Endodermal cell (in vitro differentiated cells): ENCODE measurements at places on chromosomes 2 and 18. TPM values are rescaled to one million over a fixed set of nuclear protein-coding genes. Genes with fewer than 3 reads are reported as not detected.

- no peaks in the 10 kb centered on the region for H3K4me1 ChIP-seq
- H3K4me3 ChIP-seq: no peak overlapping the region
- no peak for DNase-seq
These were observed 284.0 kb upstream of the CWC22 start for GRCh38 chr2:180291060-180291459.

- no peak for DNase-seq
- H3K27me3 ChIP-seq: no peaks in the 10 kb centered on the region
- H3K4me3 ChIP-seq: no peak overlapping the region
These were observed 369.7 kb downstream of the DCDC2C start for GRCh38 chr2:4073026-4073569.

The C2orf80 gene
- total RNA-seq: 0.34 and 0.55 TPM in 2 replicates

GRCh38 chr18:6741232-6741663, 11.7 kb downstream of the ARHGAP28 start:
- peaks cover 12% of the 10 kb centered on the region for H3K4me1 ChIP-seq
- H3K27me3 ChIP-seq: no peaks in the 10 kb centered on the region
- H3K4me3 ChIP-seq: no peak overlapping the region

The CDH7 gene
- 0.17 to 0.28 TPM (median 0.18 TPM) in 3 replicates for total RNA-seq

DNA sequence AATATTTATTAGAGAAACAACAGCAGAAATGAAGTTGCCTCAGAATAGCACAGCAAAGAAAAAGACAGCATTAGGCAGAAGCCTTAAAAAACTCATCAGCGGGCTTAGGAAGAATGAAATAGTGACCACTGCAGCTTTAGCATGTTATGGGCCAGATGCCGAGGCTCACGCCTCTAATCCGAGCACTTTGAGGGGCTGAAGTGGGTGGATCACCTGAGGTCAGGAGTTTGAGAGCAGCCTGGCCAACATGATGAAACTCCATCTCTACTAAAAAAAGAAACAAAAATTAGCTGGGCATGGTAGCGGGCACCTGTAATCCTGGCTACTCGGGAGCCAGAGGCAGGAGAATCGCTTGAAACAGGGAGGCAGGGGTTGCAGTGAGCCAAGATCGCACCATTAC, 32.4 kb downstream of the AP1S3 start:
- no peak overlapping the region for H3K27ac ChIP-seq
- no peak overlapping the region for H3K4me3 ChIP-seq
- no peaks in the 10 kb centered on the region for H3K36me3 ChIP-seq
- H3K27me3 ChIP-seq: no peaks in the 10 kb centered on the region
- no peak for DNase-seq

- no peaks in the 10 kb centered on the region for H3K36me3 ChIP-seq
- DNase-seq: no peak
- H3K27me3 ChIP-seq: no peaks in the 10 kb centered on the region
- H3K4me3 ChIP-seq: no peak overlapping the region
- no peak overlapping the region for H3K27ac ChIP-seq
These were observed 146.5 kb upstream of the DSEL start for GRCh38 chr18:67662996-67663395.

The RUFY4 gene
- 0.35 TPM in 1 of 2 replicates, not detected in the other for total RNA-seq

- H3K4me1 ChIP-seq: no peaks in the 10 kb centered on the region
- H3K36me3 ChIP-seq: no peaks in the 10 kb centered on the region
- no peaks in the 10 kb centered on the region for H3K27me3 ChIP-seq
These were observed 245.4 kb downstream of the ATAD2B start for GRCh38 chr2:23681356-23682140.

The CELF4 gene
- 6.7 to 8.4 TPM (median 6.7 TPM) in 3 replicates for total RNA-seq

The TCF7L1 gene
- total RNA-seq: 70.5 and 73.3 TPM in 2 replicates

- peak; percentile 74 for DNase-seq
- no peaks in the 10 kb centered on the region for H3K36me3 ChIP-seq
- H3K4me1 ChIP-seq: no peaks in the 10 kb centered on the region
- no peak overlapping the region for H3K27ac ChIP-seq
- H3K27me3 ChIP-seq: no peaks in the 10 kb centered on the region
- H3K4me3 ChIP-seq: no peak overlapping the region
These were observed 41.9 kb downstream of the SPTBN1 start for GRCh38 chr2:54497763-54498680.

GRCh38 chr2:156333951-156334495, 1.5 kb upstream of the NR4A2 start:
- H3K36me3 ChIP-seq: no peaks in the 10 kb centered on the region
- DNase-seq: peak; percentile 90
- no peaks in the 10 kb centered on the region for H3K4me1 ChIP-seq
- H3K4me3 ChIP-seq: peak overlapping the region; percentile 91
- peaks cover 30% of the 10 kb centered on the region for H3K27me3 ChIP-seq

- H3K36me3 ChIP-seq: no peaks in the 10 kb centered on the region
- no peaks in the 10 kb centered on the region for H3K4me1 ChIP-seq
- no peaks in the 10 kb centered on the region for H3K27me3 ChIP-seq
- H3K4me3 ChIP-seq: no peak overlapping the region
- no peak overlapping the region for H3K27ac ChIP-seq
- DNase-seq: peak; percentile 62
These were observed 230.8 kb upstream of the RAB6C start for GRCh38 chr2:129748653-129749052.

DNA sequence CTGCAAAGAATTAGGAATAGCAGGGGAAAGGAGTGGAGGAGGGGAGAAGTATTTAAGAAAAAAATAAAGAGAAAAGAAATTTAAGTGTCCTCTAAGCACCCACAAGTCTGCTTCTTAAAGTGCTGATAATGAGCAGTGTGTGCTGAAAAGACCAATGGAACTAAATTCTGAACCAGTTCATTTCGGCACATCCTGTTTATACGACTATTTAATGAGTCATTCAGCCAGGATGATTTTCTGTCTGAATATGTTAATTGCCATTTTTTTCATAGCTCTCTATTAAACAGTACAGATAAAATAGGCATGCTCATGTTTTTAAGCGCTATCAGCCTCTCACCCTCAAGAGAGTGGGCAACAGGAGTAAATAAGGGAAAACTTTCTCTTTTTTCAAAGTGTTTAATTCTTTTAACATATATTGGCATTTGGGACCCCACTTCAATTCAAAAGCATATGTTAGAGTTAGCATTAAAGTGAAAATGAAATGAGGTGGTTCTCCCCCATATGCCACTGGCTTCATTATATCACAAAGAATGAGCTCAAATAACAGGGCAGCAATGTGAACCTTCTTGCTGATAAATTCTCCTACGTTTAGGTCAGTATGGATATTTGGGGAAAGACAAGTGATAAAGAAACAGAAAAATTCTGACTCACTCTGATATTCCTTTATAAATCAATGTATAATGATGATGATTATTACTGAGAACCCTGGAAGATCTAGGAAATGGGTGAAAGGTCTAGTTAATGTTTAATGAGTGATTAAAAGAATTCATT, 87.5 kb downstream of the TCF4 start:
- no peaks in the 10 kb centered on the region for H3K27me3 ChIP-seq
- no peak for DNase-seq
- H3K4me1 ChIP-seq: peaks cover 14% of the 10 kb centered on the region
- no peaks in the 10 kb centered on the region for H3K36me3 ChIP-seq
- no peak overlapping the region for H3K4me3 ChIP-seq
- no peak overlapping the region for H3K27ac ChIP-seq

DNA sequence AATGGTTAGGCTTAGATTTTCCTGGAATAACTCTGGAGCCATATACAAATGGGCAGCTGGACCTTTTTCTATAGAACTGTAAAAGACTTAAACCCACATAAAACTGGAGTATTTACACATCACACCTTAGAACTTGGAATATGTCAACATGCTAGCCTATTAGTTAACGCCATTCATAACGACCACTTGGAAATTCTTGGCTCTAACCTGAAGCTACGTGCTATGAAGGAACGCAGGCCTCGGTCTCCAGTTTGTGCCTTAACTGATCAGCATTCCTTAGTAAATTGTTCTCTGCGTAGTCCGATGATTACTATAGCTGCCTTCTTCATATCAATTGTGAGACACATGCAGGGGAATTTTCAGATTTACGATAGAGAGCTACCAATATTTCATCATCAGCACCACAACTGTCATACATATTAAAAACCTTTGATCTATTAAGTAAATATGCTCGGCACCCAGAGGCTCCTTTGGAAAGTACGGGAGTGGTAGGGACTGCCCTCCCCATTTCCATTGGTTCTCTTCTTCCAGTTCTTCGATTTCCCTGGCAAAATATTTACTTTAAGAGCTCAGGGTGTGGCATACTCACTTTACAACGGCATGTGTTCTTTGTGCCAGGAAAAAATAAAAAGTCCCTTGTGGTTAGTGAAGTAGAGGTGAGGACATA, 17.5 kb upstream of the CCL20 start:
- DNase-seq: no peak
- H3K27me3 ChIP-seq: no peaks in the 10 kb centered on the region
- no peaks in the 10 kb centered on the region for H3K36me3 ChIP-seq
- no peaks in the 10 kb centered on the region for H3K4me1 ChIP-seq
- H3K27ac ChIP-seq: no peak overlapping the region
- no peak overlapping the region for H3K4me3 ChIP-seq
